Liver (tissue), 10 donors: ENCODE measurements at places on chromosomes 7 and 10.

GRCh38 chr10:32379318-32379949 lies 32.5 kb upstream of the EPC1 start:
- DNase-seq, result peak; percentile 41

- no peak for DNase-seq
These were observed 21.7 kb downstream of the AQP1 start for GRCh38 chr7:30933124-30933974.

DNA sequence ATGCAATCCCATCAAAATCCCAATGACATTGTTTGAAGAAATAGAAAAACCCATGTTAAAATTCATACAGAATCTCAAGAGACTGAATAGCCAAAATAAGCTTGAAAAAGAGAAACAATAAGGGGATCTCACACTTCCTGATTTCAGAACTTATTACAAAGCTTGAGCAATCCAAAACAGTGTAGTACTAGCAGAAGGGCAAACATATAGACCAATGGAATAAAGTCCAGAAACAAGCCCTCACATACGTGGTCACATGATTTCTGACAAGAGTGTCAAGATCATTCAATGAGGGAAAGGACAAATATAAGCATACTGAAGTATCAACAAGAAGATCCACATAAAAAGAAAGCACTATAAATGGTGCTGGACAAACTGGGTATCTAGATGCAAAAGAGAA lies 31.9 kb downstream of the MICU1 start:
- no peak for DNase-seq

DNA sequence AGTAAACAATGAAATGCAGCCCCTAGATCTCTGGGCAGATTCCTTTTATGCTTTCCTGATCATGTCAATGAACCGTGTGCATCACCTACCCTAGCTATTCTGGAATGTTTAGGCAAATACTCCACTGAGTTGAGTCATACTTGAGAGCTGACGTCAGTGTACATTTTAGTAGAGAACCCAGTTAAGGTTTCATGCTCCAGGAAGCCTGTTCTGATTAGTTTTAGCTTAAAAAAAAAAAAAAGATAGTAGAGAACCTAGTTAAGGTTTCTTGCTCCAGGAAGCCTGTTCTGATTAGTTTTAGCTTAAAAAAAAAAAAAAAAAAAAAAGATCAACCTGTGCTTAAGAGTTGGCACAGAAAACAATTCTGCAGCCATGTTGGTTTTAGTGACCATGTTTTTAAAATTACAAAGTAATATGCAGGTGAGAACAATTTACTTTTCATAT lies 3.7 kb upstream of the MCU start:
- no peak for DNase-seq

DNA sequence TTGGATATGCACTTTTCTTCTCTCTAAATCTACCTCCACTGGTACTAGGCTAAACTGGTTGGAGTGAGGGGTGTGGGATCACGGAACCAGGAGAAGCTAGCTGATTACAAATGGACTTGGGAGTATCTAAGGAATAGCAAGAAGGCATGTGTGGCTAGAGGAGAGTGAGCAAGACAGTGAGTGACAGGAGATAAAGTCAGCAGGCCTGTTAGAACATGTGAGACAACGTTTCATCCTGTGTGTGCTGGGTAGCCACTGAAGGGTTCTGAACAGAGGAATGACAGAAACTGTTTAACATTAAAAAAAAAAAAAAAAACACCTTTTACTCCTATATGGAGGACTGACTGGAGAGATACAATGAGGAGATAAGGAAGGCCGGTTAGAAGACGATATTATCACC lies 51.7 kb downstream of the ZNF438 start:
- DNase-seq, result no peak

- DNase-seq, result no peak
These were observed 131.1 kb upstream of the TBX20 start for GRCh38 chr7:35384761-35385700.
